Naive thymus-derived CD8-positive, alpha-beta T cell (primary cell): ENCODE measurements at places on chromosomes 2 and 18.

DNA sequence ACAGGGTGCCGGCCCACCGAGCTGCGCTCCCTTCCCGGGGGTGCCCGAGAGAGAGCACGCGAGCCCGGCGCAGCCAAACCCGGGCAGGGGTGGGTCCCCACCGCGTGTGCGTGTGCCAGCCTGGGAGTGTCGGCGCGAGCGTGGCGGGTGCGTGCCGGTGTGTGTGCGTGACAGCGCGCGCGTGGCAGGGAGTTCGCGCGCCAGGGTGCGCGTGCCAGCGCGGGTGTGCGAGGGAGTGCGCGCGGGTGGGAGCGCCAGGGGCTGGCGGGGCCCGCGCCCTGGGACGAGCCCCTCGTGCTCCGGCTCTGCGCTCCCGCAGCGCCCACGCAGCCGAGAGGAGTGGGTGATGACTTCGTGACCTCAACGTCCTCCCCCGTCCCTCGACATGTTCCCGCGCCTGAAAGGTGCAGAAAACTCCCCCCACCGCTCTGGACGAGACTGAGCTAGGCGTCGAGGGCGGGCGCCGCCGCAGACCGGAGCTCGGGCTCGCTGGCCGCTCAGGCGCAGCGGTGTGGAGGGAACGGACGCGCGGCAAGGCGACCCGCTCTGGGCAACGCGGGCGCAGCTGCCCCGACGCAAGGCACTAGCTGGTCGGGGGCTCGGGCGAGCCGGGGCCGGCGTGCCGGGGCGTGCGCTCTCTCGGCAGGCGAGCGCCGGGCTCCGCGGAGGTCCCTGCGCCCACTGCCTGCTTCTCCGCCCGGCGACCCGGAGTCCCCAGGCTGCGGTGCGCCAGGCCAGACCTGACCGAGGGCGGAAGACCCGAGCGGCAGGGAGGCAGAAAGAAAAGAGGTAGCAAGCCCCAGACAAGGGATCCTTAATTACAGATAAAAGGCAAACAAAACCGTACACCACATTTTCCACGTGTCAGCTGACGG, 582.8 kb downstream of the ZEB2 start:
- no peak for DNase-seq

- DNase-seq: no peak
These were observed 304.8 kb downstream of the RND3 start for GRCh38 chr2:150182566-150183235.

DNA sequence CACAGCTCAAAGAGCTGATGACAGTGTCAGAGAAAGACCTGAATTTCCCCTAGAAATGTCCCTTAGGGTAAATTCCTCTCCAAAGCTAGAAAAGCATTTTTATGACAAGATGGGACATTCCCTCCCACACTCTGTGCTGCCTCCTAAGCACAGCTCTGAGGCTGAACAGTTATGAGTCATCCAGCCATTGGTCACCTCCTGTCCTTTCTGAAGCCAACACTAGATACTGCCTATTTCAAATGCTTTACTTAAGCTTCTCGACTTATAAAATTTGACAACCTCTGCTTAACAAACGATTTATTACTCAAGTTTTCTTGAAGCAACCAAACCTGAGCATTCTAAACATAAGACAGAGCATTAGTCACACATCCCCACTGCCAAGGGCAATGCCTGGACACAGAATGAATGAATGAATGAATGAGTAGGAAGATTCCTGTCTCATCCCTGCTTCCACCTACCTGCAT, 35.4 kb downstream of the B4GALT6 start:
- DNase-seq: no peak

- no peak for DNase-seq
These were observed 51.8 kb downstream of the USP34 start for GRCh38 chr2:61419129-61419528.

- no peak for DNase-seq
These were observed 2.0 kb upstream of the DSEL start for GRCh38 chr18:67518566-67518965.

DNA sequence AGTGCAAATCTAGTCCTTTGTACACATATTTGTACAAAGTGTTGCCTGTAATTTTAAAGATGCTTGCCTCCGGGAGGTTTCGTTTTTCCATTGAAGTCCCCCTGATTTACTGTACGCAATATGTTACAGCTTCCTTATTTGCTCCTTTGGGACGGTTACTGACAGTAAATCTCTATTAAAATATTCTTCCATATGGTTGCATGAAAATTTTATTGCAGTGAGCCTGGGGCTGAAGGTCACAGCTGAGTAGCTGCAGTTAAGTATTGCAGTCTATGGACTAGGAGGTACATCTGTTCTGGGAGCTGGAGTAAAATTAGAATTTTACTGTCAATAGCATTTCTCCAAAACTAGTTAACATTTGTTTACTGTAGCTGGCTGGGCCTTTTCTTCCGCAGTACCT, 119.2 kb downstream of the ETAA1 start:
- no peak for DNase-seq

GRCh38 chr18:21458310-21458709, 142.2 kb downstream of the ESCO1 start:
- DNase-seq: no peak

DNA sequence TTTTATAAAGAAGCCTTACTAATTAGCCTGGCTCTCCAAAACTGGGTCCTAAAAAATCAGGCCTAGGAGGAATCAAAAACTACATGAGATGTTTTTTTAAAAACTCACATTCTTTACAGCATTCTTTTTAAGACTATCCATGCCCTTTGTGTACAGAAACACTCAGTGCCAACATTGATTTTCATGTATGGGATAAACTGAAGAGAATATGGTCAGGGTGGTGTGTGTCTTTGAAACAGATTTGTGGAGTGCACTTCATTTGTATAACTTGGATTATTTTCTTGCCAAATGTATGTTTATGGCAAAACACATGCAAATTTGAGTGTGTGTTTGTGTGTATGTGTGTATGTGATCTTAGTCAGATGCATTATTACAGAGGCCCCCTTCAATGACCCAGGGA, 283.6 kb upstream of the ATP5MC3 start:
- no peak for DNase-seq

GRCh38 chr2:184597571-184597991, 748 bp upstream of the ZNF804A start:
- no peak for DNase-seq
